ENCODE measurements at places on chromosomes 5 and 9.

DNA sequence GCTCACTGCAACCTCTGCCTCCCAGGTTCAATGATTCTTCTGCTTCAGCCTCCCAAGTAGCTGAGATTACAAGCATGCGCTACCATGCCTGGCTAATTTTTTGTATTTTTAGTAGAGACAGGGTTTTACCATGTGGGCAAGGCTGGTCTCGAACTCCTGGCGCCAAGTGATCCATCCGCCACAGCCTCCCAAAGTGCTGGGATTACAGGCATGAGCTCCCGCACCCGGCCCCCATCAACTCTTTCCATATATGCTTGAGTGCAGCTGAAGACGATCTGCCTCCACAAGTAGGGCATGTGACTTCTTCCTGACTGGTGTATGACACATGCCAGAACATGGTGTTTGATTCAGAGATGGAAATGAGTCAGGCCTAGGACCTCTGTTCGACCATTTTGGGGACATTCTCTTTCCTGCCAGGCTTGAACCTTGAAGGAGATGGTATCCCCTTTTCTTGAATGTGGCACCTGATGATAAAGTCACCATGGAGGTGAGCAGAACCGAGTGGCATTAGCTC is 7.5 kb upstream of the CNOT6 start:
- no peak for DNase-seq

- no peak for DNase-seq
Measured at GRCh38 chr5:177179431-177179830, 45.9 kb downstream of the NSD1 start.

GRCh38 chr5:146690880-146691355 is 174.9 kb upstream of the GPR151 start:
- DNase-seq = no peak

DNA sequence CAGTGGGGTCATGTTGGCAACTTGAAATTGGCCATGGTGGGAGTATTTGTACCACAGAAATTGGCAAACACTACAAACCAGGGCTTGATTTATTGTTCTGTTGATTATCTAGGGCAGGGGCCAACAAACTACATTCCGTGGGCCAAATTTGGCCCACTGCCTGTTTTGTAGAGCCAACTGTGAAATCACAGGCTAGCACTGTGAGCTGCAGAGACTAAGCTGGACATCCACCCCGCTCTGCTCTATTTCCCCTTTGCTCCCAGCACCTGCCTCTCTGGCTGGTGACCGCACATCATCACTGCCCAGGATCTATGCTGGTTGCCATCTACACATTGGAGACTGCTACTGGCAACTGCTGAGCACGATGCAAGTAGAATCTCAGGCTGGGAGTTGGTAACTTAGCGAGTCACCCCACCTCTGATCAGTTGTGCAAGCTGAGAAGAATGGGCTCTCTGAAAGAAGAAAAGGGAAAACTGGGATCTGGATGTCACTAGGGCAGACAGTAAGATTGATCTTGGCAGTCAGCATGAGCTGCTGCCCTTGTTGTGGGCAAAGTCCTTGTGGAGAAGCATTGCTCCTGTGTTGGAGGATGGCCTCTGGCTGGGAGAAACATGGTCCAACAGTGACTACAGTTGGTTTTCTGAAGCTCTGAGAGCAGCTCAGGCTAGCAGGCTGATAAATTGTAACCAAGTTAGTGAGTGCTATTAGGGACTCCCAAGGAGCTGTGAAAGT is 144.7 kb upstream of the RAD23B start:
- peak; percentile 26 for DNase-seq

DNA sequence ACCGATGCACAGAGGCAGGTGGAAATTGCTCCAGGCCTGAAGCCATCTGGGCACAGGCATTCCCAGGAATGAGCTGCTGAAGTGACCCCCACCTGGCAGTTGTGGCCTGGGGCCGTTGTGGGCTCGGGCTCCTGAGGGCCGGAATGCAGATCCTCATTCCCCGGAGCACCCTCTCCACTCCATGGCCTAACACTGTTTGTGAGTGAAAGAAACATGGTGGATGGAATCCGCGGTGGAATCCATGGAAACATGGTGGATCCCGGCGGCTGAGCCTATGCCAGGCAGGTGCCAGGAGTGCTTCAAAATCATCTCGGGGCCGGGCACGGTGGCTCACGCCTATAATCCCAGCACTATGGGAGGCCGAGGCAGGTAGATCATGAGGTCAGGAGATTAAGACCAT is 3.6 kb upstream of the SARDH start:
- DNase-seq = no peak

DNA sequence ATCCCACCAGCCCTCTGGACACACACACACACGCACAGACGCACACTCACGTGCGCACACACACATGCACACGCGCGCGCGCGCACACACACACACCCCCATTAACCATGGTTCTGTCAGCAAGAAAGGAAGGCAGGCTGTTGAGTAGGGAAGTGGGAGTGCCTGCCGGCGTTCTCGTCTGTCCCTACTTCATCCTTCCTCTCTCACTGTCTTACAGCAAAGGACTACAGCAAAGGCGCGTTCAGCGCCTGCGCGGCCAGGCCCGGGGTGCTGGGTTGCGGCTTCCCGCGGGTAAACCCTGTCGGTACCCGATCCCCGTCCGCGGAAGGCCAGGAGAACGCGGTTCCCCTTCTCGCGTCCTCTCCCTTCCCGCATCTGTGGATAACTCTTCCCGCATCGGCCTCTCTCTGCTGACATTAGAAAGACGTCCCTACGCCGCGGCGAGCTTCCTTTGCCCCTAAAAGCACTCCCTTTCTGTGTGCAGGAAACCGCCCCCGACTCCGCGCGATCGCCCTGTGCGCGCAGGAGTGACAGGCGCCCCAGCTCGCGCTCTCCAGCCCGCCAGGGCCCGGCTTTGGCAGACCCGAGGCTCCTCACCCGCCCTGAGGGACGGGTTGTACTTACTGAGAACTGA is 219.2 kb downstream of the AGTPBP1 start:
- DNase-seq = peak; percentile 51

DNA sequence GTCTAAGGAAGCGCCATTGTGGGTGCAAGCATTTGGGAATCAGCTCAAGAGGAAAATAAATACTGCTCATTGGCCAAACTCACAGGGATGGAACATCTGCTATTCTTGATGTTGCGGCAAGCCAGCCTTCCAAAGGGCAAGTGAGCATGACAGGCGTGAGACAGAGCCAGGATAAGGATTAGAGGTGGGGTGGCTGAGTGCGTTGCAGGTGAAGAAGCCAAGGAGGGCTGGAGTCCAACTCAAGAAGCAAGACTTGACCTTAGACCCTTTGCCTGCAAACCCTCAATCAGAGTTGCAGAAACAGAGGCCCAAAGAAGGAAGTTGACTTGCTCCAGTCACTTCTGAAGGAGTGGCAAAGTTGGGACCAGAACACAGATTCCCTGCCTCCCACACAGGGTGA is 79.4 kb downstream of the WWC1 start:
- no peak for DNase-seq
